CD4-positive, alpha-beta memory T cell (primary cell): ENCODE measurements at places on chromosomes 3 and 15.

DNA sequence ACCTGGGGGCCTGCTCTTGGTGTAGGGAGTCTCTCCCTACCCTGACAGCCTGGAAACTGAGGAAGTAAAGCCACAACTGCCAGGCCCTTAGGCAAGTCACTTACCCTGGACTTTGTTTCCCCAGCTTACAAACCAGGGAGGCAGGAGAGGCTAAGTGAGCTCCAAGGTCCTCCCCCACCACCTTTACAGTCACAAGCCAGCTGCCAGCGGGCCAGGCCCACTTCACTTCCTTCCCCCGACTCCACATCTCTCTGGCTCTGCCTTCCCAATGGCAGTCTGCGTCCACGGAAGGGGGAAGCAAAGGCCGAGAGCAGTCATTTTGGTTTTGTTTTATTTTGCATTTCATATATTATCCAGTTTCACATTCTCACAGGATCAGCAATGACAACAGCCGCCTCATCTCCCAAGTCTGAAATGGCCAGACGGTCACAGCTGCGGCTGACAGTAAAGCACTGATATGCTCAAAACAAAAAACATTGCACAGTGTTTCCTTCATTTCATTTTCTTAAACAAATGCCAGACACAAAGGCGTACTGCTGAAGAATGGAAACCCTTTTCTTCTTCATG is 35.7 kb downstream of the RBPMS2 start:
- no peak for DNase-seq

GRCh38 chr15:38129531-38130204 is 123.0 kb upstream of the SPRED1 start:
- no peak for DNase-seq

- no peak for DNase-seq
Observed at GRCh38 chr3:36669764-36670163, 94.6 kb downstream of the DCLK3 start.

DNA sequence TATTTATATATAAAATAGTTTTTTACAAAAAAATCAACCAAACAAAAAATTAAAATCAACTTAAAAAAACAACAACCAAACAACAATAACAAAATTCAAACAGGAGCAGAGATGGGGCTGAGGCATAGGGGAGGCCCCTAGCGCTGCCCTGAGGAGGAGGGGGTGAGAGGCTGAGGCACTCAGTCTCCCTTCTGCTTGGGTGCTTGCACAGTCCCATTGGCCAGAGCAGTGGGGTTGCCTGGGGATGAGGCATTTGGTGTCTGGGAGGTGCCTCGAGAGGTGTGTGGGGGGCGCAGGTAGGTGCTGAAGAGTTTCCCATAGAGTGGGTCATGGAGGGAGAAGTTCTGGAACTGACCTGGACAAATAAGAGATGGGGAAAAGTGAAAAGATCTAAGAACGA is 8.0 kb downstream of the LPCAT4 start:
- DNase-seq: no peak

- DNase-seq: no peak
Observed at GRCh38 chr3:42057561-42058211, 33.5 kb upstream of the TRAK1 start.

DNA sequence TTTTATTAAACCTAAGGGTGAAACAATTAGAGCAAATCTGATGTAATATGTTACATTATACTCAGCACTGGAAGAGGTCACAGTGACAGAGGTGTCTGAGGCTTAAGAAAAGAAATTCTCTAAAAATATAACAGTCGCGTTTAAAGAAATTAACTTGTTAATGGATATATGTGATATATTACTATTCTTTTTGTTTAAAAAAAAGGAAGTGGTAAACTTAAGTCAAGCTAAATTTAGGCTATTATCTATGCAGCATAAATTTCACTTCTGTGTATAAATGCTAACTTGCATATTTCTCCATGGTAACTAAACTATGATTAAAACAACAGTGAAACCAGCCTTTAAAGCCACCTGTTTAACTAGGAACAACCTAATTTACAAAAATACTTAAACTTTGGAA is 191.3 kb downstream of the FOXP1 start:
- no peak for DNase-seq

GRCh38 chr15:53536479-53537120 is 222.9 kb downstream of the WDR72 start:
- DNase-seq: no peak

- DNase-seq: no peak
Observed at GRCh38 chr15:82114660-82115059, 68.8 kb upstream of the MEX3B start.

GRCh38 chr15:80778964-80779657 is at the start of gene CEMIP:
CEMIP (plus strand) TSS chr15:80779370; CDS start chr15:80873880, 94,510 bp downstream.
- peak; percentile 9 for DNase-seq
